Activated gamma-delta T cell treated with anti-CD3 and anti-CD28 coated beads, Interleukin-2, amount 50 U/mL, for 16 hours (primary cell): ENCODE measurements at places on chromosomes 1 and 21.

GRCh38 chr21:46532080-46532479 is 72.8 kb downstream of the S100B start:
- DNase-seq = no peak

DNA sequence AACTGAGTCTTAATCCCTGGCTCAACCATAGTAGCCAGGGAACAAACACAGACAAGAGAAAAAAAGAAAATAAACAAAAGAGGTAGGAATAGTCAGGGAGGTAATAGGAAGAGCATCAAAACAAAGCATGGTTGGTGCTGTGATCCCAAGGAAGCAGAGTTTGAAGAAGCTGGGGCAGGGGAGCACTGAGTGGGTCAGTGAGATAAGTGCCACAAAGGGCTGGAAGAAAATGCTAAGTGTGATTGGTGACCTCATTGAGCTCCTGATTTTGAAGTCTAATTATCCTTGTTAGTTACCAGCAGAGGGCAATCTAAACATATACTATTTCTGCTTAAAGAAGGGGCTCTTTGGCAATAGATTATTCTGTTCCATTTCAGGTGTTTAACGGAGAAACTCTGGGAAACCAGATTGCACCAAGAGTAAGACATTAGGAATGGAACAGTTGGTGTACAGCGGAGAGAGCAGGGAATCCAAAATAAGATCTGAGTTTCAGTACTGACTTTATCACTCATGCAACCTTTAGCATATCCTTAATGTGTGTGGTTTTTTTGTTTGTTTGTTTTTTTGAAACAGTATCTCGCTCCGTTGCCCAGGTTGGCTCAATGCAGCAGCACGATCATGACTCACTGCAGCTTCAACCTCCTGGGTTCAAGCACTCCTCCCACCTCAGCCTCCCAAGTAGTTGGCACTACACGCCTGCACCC is 30.7 kb upstream of the KIAA1614 start:
- no peak for DNase-seq

DNA sequence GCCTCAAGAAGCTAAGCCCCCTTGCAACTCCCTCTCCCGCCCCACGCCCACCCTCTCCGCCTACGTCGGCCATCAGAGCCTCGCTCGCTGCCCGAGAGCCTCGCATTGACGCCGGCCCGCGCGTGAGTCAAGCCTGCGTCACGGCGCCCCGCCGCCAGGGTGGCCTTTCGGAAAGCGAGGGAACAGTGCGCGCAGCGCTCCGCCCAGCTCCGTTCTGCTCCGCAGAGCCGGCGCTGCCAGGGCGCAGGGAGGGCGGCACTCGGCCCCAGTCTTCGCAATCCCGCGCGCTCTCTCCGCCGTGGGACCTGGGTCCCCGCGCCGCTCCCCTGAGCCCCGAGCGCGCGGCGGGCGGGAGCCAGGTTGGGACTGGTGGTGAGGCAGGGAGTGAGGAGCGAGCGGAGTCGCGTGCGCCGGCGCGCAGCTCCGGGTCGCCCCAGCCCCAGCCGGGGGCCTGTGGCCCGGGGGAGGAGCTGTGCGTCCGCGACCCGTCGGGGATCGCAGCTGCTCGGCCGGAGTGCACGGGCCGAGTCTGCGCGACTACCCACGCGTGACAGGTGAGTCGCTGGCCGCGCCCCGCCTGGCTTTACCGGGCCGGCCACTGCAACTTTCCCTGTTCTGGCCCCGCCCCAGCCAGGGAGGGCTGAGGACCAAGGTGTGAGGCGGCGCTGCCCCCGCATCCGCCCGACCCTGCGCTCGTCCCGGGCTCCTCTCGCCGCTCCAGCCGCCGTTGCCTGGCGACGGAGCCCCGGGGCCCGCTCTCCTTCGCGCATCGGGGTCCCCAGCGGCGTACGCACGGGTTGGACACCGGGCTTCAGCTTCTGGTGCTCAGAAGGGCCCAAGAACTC is at the start of gene SLC6A17:
Gene SLC6A17 (plus strand): TSS at position 165 of the 845 bp plus-strand sequence. CDS start 16,436 bp downstream, outside the sequence.
- no peak for DNase-seq

- no peak for DNase-seq
Observed at GRCh38 chr1:111720274-111720976, 18.8 kb downstream of the INKA2 start.

DNA sequence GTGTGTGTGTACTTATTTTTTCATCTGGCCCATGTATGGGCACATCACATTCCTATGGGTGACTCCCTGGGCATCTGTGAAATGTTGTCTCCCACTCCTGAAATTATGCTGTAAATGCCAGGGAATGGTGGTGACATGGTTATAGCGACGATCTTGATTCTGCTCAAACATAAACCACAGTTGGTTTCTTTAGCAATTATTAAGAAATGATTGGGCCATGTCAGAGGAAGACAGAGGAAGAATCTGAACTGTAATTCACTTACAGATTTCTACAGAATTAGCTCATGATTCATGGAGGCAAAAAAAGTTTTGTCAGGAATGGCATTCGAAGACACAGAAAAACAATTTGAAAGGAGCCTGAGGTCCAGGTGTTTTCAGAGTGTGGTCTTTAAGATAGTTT is 25.8 kb upstream of the KCNE1 start:
- DNase-seq = no peak

DNA sequence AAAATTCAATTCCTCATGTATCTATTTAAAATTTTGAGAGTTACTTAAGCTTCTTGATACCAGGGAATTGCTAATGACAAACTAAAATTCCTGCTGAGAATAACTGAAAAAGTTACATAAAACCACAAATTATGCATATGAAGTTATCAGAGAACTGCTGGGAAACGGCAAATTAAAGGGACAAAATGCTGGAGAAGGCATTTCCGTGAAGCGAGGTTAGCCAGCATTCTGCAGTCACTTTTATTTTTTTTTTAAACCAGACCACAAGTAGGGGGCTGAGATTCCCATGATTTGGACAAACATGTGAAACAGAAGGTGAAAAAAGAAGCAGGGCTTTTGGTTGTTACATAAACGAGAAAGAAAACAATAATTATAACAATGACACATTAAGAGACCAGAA is 737.6 kb upstream of the CHRM3 start:
- DNase-seq = no peak

GRCh38 chr1:27485363-27485762 is 4.6 kb downstream of the WASF2 start:
- no peak for DNase-seq

- no peak for DNase-seq
Observed at GRCh38 chr1:243413431-243414151, 157.8 kb downstream of the SDCCAG8 start.
